NCI-H1694 (cell line): ENCODE measurements at places on chromosomes 5 and 9.
A peak's percentile ranks its signal among the peaks of the same experiment; 100 is the strongest.

DNA sequence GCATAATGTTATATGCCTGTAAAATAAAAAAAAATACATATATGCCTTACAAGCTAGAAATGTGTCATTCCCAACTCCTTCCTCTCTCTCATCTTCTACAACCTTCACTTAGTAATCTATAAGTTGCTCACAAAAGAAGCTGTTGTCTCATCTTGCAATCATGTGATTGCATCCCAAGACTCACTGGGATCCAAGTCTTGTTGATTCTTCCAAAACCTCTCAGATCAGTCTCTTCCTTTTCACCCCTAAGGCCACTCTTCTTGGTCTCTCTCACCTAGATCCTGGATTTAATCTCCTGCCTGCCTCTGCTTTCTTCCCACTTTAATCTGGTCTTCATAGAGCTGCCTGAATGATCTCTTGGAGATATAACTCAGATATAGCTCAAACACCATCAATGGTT, 261.1 kb upstream of the NR4A3 start:
- DNase-seq: no peak

DNA sequence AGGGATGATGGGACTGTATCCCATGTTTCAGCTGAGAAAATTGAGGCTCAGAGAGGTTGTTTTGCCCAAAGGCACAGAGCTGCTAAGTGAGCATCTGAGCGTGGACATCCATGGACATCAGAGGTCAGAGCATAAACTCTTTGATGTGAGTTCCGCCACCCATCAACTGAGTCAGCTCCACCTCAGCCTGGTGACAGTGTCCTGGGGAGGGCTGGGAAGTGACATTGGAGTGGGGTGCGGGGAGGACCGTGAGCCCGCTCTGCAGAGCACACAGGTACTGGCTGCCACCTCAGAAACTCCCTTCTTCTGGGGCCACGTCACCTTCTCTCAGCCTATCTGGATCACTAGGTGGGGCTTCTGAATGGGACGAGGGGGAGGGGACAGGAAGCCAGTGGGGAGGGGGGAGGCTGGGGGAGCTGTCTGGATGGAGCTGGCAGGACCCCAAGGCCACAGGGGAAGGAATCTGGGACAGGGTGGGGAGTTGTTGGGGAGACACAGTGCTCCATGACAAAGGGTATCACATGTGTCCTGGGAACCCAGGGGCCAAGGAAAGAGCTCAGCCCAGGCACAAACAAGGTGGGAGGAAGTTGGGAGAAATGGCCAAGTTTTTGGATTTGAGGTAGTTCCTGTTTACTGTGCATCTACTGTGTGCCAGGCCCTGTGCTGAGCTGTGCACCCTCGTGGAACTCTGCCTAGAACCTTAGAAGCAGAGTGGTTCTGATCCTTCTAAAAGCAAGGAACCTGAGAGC, 2.5 kb downstream of the LAMC3 start:
- no peak for DNase-seq

GRCh38 chr5:125411744-125412560, 665.5 kb upstream of the ZNF608 start:
- DNase-seq: peak; percentile 25

DNA sequence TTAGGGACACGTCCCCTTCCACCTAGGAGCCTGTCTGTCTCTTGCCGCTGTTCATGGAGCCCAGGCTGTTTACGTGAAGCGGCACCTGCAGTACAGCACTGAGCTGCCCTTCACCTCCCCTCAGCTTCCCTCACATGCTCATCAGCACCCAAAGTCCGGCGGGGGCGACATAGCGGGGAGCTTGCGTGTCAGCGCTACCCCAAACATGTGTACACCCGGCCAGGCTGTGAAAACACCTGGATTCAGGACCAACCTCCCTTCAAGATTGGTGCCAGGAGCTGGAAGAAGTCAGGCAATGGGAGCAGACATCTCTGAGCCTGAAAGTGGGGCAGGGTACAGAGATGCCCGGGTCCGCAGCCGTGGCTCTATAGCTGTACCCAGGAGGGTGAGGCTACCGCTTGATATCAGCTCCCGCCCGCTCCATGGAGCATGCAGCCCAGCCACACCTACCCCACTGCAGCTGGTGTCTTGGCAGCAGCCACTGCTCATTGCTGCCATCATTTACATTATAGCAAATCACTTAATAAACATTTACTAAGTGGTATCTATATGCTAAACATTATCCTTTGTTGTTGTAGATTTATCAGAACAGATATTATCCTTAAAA, 712.1 kb downstream of the CDH9 start:
- DNase-seq: no peak

- DNase-seq: peak; percentile 23
These were observed 307.7 kb downstream of the ADGRV1 start for GRCh38 chr5:90866333-90866732.

- no peak for DNase-seq
These were observed 129.3 kb upstream of the LPCAT1 start for GRCh38 chr5:1652873-1653697.

DNA sequence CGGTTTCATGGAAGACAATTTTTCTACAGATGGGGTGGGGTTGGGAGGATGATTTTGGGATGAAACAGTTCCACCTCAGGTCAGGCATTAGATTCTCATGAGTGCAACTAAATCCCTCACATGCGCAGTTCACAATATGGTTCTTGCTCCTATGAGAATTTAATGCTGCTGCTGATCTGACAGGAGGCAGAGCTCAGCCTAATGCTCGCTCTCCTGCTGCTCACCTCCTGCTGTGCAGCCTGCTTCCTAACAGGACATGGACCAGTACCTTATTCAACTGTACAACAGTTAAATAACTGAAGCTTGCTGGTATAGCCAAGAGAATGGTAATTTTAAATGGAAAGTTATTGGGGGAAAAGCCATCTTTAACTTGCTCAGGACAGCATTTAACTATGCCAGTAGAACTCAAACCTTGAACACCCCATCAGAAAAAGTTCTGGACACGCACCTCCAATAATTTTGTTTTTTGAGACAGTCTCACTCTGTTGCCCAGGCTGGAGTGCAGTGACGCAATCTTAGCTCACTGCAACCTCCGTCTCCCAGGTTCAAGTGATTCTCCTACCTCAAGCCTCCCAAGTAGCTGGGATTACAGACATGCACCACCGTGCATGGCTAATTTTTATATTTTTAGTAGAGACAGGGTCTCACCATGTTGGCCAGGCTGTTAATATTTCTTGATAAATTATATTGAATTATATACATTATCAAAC, 27.7 kb downstream of the HMGCR start:
- DNase-seq: no peak

- no peak for DNase-seq
These were observed 392.2 kb upstream of the KLF4 start for GRCh38 chr9:107881626-107882300.

- no peak for DNase-seq
These were observed 189.1 kb upstream of the PTGER4 start for GRCh38 chr5:40490464-40491111.

- DNase-seq: no peak
These were observed 140.1 kb upstream of the PALM2AKAP2 start for GRCh38 chr9:109639674-109640579.

- DNase-seq: no peak
These were observed 778 bp upstream of the PPP6C start for GRCh38 chr9:125190361-125190801.

GRCh38 chr5:175609526-175609925, 48.3 kb upstream of the HRH2 start:
- no peak for DNase-seq

DNA sequence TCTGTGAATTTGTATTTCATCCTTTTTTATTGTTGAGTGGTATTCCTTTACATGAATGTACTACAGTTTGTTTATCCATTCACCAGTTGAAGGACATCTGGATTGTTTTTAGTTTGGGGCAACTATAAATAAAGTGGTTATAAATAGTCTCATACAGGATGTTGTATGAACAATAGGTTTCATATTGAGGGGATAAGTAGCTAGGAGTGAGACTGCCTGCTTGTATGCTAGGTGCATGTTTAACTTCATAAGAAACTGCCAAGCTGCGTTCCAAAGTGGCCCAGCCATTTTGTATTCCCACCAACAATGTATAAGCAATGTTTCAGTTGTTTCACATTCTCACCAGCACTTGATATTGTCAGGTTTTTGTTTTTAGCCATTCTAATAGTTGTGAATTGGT, 21.5 kb downstream of the OTULINL start:
- DNase-seq: no peak

DNA sequence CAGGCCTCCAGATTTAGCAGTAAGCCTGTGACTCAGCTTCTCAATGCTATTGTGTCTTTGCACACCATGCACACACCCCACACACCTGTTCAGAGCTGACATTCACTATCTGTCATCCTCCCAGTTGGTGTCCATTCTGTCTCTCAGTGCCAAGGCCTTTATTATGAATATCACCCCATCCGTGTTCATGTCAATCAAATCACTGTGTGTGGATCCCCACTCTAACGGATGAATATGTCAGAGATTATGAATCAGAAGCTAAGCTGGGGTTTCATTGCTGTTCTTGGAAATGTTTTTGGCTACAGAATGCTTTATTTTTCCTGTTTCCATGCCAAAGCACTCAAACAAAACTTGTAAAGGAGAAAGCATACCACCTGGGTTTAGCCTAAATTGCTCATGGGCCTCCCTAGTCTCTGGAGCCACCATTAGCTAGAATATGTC, 9.4 kb upstream of the MAMDC2 start:
- DNase-seq: no peak

DNA sequence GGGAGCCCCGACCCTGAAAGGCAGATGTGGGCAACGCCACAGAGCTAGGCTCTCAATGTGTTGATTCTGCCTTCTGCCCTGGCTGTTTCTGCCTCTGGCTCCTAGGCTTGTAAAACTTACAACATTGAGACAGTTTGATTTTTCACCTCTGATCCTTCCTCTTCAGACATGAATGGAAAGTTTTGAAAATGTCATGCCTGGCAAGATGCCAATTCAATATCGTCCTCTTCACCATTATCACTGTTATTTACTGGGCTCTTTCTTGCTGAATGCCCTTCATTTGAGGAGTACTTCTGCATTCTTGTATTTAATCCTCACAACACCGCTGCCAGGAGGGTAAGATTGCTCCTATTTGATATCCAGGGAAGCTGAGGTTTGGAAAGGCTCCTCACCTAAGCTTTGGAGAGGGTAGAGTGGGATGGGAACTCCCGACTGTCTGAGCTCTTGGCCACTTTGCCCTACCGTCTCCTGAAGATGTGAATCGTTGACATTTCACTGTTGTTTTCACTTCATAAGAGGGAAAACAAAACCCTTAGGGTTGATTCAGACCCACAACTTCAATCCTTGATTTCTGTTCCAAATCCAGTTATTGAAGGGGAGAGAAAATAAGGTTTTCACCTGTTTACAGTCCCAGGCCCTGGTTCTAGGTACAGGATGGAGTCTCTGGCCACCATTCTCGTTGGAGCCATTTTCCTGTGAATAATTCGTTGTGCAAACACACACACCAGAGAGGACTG, 12.7 kb upstream of the FGF1 start:
- no peak for DNase-seq

GRCh38 chr5:148063861-148064260, at the start of gene SPINK5:
Gene SPINK5 (plus strand): TSS chr5:148063980. CDS start chr5:148064045, 65 bp downstream.
- DNase-seq: no peak

GRCh38 chr9:135326141-135326540, 153.4 kb upstream of the PPP1R26 start:
- no peak for DNase-seq

- no peak for DNase-seq
These were observed 203.7 kb downstream of the NXNL2 start for GRCh38 chr9:88738709-88739108.

GRCh38 chr5:117205894-117206293, 631.3 kb upstream of the SEMA6A start:
- DNase-seq: no peak

- DNase-seq: no peak
These were observed 11.8 kb downstream of the SURF6 start for GRCh38 chr9:133323991-133324703.

DNA sequence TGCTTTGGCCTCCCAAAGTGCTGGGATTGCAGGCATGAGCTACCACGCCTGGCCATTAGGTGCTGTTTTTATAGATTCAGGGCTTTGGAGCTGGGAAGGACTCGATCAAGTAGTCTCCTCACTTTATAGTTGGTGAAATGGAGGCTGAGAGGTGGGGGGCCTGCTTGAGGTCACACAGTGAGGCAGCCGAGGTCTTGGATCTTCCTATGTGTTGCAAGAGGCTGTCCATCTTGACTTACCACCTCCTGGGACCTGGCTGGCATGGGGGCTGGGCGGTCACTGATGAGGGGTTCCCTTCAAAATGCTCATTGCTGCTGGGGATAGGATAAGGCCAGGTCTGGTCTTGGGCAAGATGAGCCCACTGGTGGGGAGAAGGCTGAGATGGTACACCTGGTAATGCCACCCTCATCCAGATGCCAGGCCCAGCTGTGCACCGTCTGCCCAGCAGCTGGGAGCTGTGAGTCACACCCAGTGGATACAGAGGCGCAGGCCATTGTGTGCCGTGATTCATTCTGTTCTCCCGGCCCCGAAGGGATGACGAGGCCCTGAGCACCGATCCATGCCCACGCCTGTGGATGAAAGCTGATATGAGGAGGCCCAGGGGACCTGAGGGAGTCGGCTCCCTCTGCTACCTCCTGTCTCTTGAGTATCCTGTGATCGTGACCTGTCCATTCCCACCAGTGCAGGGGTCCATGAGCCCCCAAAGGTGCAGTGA, 10.5 kb upstream of the NDST1 start:
- DNase-seq: no peak

- no peak for DNase-seq
These were observed 15.9 kb upstream of the ABLIM3 start for GRCh38 chr5:149125386-149125891.

GRCh38 chr5:4866817-4867216, 273.3 kb upstream of the ADAMTS16 start:
- DNase-seq: no peak

DNA sequence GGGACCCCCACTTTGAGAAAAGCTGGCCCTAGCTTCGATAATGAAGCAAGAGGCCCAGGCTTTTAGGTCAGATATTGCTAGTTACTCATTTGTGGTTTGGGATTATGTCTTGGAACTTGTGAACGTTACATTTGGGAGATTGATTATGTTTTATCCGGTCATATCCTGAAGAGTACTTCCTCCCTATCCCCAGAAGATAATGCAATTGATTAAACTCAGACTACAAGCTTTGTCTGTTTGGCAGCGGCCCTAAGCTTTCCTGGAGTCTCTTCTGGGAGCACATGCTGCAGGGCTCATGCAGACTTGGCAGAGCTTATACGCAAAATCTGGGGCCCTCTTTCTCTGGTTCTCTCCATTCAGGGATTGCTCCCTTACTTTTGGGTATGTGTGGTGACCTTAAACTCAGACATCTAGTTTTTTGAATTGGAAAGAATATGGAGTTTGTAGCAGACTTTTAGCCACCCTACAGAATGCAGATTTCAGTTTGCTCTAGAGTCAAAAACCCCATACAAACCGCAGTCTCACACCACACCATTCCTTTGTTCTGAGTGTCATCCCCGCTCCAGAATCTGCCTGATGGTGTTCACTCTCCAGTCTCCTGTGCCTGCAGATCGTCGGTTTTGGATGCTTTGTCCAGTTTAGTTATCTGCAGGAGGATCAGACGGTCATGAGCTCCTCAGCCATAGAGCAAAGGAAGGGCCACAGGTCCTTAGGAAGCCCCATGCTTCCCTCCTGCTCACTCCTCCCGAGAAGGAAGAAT, 449.5 kb upstream of the TRPC7 start:
- no peak for DNase-seq
